ENCODE measurements at places on chromosomes 11 and 22. TPM values are rescaled to one million over a fixed set of nuclear protein-coding genes. Genes with fewer than 3 reads are reported as not detected.
A peak's percentile ranks its signal among the peaks of the same experiment; 100 is the strongest.

The ZC3H12C gene
- total RNA-seq, result 0.35 TPM

- H3K27me3 ChIP-seq, result no peaks in the 10 kb centered on the region
- H3K27ac ChIP-seq, result peak overlapping the region; percentile 97
- DNase-seq, result no peak
- H3K4me3 ChIP-seq, result peak overlapping the region; percentile 24
Measured at GRCh38 chr11:128480665-128481064, 106.7 kb downstream of the ETS1 start.

- H3K36me3 ChIP-seq, result peaks cover 22% of the 10 kb centered on the region
- H3K27me3 ChIP-seq, result no peaks in the 10 kb centered on the region
- H3K4me1 ChIP-seq, result peaks cover 19% of the 10 kb centered on the region
Measured at GRCh38 chr11:6717426-6717825, 34.3 kb upstream of the MRPL17 start.

DNA sequence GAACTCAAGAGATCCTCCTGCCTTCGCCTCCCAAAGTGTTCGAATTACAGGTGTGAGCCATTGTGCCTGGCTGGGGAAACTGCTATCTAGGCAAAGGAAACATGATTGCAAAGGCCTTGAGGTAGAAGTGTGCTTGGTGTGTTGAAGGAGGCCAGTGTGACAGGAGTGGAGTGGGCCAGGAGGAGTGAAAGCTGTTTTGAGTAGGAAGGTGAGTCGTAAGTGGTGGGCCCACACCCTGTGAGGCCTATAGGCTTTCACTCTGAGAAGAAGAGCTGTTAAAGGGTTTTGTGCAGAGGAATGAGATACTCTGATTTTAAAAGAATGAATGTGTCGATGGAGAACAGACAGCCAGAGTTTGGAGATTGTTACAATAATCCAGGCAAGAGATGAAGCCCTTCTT, 43.4 kb downstream of the WEE1 start:
- no peak overlapping the region for H3K4me3 ChIP-seq
- H3K36me3 ChIP-seq, result no peaks in the 10 kb centered on the region
- no peak for DNase-seq

DNA sequence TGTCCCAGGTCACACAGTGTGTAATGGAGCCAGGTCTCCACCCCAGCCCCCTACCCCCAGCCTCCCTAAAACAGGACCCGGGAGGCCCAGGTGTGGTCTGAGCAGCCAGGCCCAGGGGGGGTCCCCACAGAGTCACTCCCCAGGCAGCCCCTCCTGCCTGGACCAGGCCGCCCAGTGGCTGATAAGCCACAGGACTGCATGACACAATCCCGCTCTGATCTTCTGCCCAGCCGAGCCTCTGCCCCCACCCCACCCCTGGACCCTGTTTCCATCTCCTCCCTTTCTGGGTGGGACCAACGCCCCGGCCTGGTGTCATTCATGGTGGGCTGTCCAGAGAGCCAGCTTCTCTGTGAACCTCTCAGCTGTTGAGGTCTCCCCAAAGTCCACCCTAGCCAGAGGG, 7.8 kb upstream of the LIF start:
- H3K27ac ChIP-seq, result no peak overlapping the region
- H3K4me3 ChIP-seq, result no peak overlapping the region
- no peaks in the 10 kb centered on the region for H3K27me3 ChIP-seq

The SCGB1D2 gene
- not detected for total RNA-seq

DNA sequence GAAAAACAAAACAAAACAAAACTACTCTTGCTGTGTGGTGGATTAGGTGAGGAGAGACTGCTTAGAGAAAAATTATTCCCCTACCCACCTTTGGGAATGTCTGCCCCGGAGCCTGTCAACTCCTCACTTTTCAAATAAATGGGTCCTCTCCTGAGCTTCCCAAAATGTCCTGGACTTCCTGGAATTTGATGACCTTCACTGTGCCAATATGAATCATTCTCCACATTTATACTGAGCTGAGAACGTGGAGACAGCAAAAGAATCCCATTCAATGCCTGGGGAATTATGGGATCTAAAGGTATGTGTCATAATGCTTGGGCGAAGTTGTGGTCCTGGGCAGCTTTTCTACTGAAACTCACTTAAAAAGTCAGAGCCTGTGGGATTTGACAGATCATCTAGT, 136.8 kb downstream of the KIF18A start:
- no peak overlapping the region for H3K27ac ChIP-seq
- no peak for DNase-seq
- H3K4me1 ChIP-seq, result no peaks in the 10 kb centered on the region
- H3K36me3 ChIP-seq, result no peaks in the 10 kb centered on the region

GRCh38 chr11:131533998-131534397, 163.6 kb downstream of the NTM start:
- no peaks in the 10 kb centered on the region for H3K36me3 ChIP-seq
- H3K4me3 ChIP-seq, result no peak overlapping the region
- no peaks in the 10 kb centered on the region for H3K27me3 ChIP-seq

GRCh38 chr11:110367571-110367970, 62.2 kb upstream of the FDX1 start:
- no peak for DNase-seq
- no peaks in the 10 kb centered on the region for H3K4me1 ChIP-seq
- no peaks in the 10 kb centered on the region for H3K27me3 ChIP-seq
- no peak overlapping the region for H3K27ac ChIP-seq
- no peaks in the 10 kb centered on the region for H3K36me3 ChIP-seq

GRCh38 chr22:17239156-17239701, 20.0 kb upstream of the ADA2 start:
- H3K4me1 ChIP-seq, result no peaks in the 10 kb centered on the region
- no peak overlapping the region for H3K4me3 ChIP-seq
- DNase-seq, result no peak
- no peaks in the 10 kb centered on the region for H3K36me3 ChIP-seq
- H3K27me3 ChIP-seq, result no peaks in the 10 kb centered on the region

DNA sequence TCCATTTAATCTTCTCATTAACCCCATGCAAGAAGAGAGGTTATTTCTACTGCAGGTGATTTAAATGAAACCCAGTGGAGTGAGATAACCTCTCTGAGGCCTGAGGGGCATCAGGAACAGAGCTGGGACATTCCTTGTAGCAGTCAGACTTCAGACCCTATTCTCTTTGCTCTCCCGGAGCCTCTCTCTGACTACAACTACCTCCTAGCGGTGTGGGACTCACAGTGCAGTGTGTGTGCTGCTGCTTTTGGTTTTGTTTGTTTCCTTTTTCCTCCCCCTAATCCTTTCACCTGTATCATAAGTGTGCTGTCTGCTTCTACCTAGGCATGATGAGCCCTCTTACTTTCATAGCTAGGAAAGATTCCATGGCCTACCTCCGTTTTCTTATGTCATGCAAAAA, 769.6 kb downstream of the NTM start:
- no peak for DNase-seq
- H3K36me3 ChIP-seq, result no peaks in the 10 kb centered on the region
- H3K27ac ChIP-seq, result no peak overlapping the region
- H3K4me3 ChIP-seq, result no peak overlapping the region
- H3K4me1 ChIP-seq, result no peaks in the 10 kb centered on the region

The CDHR5 gene
- not detected for total RNA-seq

DNA sequence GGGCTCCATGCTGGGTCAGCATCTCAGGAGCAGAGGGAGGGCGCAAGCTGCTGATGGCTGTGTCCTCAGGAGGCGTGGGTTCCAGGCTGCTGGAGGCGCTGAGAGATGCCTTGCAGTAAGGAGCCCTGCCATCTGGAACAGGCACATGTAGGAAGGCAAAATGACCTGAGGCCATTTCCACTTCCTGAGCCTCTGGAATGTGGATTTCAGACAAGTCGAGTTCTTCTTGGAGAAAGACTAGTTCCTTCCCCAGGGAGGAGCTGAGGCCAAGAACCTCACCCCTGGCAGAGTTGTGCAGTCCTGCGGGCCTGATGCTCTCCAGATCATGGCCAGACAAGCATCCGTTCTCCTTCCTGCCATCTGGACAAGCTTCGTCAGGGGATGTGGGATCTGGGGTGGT, 19.3 kb downstream of the HPS4 start:
- H3K4me3 ChIP-seq, result no peak overlapping the region
- no peaks in the 10 kb centered on the region for H3K4me1 ChIP-seq
- H3K27me3 ChIP-seq, result no peaks in the 10 kb centered on the region
- H3K27ac ChIP-seq, result no peak overlapping the region
- no peak for DNase-seq

DNA sequence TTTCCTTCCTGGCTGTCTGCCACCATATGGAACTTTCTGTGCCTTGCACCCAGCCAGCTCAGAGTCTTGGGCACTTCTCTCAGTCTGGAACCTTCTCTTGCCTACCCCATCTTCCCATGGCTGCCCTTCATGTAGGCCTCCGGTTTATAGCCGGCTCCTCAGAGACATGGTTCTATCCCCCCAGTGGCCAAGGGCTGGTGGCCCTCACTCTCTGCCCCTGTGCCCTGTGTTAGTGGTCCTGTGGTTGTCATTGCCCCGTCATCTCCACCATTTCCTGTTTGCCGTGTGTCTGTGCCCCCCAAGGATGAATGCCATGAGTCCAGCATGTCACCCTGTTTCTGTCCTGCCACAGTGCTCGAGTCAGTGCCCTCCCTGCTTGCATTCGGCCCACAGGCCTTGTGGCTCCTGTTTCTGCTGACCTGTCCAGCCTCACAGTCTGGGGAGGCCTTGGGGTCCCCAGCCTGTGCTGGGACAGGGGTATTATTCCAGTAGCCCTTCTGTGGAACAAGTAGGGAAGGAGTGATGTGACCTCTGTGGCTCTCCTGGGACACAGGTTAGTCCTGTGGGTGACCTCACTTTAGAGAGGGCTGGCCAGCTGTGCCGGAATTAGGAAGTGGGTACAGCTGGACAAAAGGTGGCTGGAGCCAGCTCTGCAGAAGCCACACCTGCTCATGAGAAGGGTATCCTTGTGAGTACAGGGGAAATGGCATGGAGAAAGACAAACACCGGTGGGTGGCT, 30.7 kb downstream of the ST3GAL4 start:
- no peak for DNase-seq
- no peaks in the 10 kb centered on the region for H3K27me3 ChIP-seq
- no peak overlapping the region for H3K27ac ChIP-seq

GRCh38 chr11:130480711-130481140, 32.3 kb downstream of the ADAMTS15 start:
- no peak overlapping the region for H3K4me3 ChIP-seq
- DNase-seq, result no peak
- no peaks in the 10 kb centered on the region for H3K36me3 ChIP-seq
- H3K27me3 ChIP-seq, result no peaks in the 10 kb centered on the region
- H3K4me1 ChIP-seq, result no peaks in the 10 kb centered on the region
- H3K27ac ChIP-seq, result no peak overlapping the region

GRCh38 chr11:33891714-33892327, at the start of gene LMO2:
Gene LMO2, minus strand, starts transcription at chr11:33892076. Its CDS starts 22,360 bp downstream, at chr11:33869716.
- DNase-seq, result no peak
- H3K27me3 ChIP-seq, result no peaks in the 10 kb centered on the region
- no peak within 1 kb of the TSS for H3K4me3 ChIP-seq
- no peak within 1 kb of the TSS for H3K27ac ChIP-seq
- H3K36me3 ChIP-seq, result no peaks in the 10 kb centered on the region
- peaks cover 18% of the 10 kb centered on the region for H3K4me1 ChIP-seq

The LRRC56 gene
- 4.0 TPM for total RNA-seq

- H3K27me3 ChIP-seq, result no peaks in the 10 kb centered on the region
- H3K27ac ChIP-seq, result peak overlapping the region; percentile 100
- peak overlapping the region; percentile 14 for H3K4me3 ChIP-seq
Measured at GRCh38 chr22:31286360-31287255, 5.7 kb downstream of the PIK3IP1 start.

DNA sequence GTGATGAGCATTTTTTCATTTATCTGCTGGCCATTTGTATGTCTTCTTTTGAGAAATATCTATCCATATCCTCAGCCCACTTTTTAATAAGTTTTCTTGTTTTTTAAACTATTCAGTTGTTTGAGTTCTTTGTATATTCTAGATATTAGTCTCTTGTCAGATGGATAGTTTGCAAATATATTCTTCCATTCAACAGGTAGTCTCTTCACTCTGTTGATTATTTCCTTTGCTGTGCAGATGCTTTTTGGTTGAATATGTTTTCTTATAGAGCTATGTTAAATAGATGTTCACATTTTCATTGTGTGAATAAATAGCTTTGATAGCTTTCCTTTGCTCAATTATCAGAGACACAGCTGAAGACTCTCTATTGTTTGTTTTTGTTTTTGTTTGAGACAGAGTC, 68.2 kb upstream of the ALKBH3 start:
- H3K27me3 ChIP-seq, result no peaks in the 10 kb centered on the region
- no peak for DNase-seq
- no peak overlapping the region for H3K27ac ChIP-seq
- no peaks in the 10 kb centered on the region for H3K4me1 ChIP-seq
- peaks cover 3% of the 10 kb centered on the region for H3K36me3 ChIP-seq

DNA sequence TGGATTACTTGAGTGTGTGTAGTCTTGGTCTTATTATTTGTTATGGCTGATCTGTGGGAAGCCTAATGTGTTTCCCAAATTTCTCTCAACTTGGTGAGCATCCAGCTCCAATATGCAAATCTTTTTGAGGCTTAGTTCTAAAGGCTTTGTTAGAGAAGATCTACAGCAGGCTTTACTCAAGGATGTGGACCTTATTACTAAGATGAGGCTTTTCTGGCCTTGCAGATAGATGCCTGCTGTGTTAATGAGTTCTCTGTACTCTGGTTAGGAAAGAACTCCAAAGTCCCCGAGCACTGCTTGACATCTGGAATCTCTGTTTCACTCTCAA, 24.1 kb downstream of the MYEOV start:
- H3K4me1 ChIP-seq, result peaks cover 1% of the 10 kb centered on the region
- no peaks in the 10 kb centered on the region for H3K36me3 ChIP-seq
- H3K27ac ChIP-seq, result no peak overlapping the region
- H3K4me3 ChIP-seq, result no peak overlapping the region
- no peak for DNase-seq

GRCh38 chr11:76339221-76339620, 41.7 kb downstream of the THAP12 start:
- H3K4me1 ChIP-seq, result no peaks in the 10 kb centered on the region
- H3K27me3 ChIP-seq, result no peaks in the 10 kb centered on the region
- no peak overlapping the region for H3K27ac ChIP-seq
- no peak for DNase-seq
- H3K4me3 ChIP-seq, result no peak overlapping the region
- H3K36me3 ChIP-seq, result no peaks in the 10 kb centered on the region

GRCh38 chr11:94183251-94183885, 54.7 kb downstream of the PANX1 start:
- no peaks in the 10 kb centered on the region for H3K36me3 ChIP-seq
- DNase-seq, result no peak
- H3K4me1 ChIP-seq, result no peaks in the 10 kb centered on the region
- H3K27ac ChIP-seq, result no peak overlapping the region
- no peak overlapping the region for H3K4me3 ChIP-seq
- H3K27me3 ChIP-seq, result no peaks in the 10 kb centered on the region

The BDNF gene
- not detected for total RNA-seq

GRCh38 chr11:62399878-62400266, 19.0 kb upstream of the SCGB1A1 start:
- peaks cover 18% of the 10 kb centered on the region for H3K4me1 ChIP-seq
- H3K4me3 ChIP-seq, result no peak overlapping the region
- DNase-seq, result no peak
- H3K27me3 ChIP-seq, result no peaks in the 10 kb centered on the region

Measured in naive thymus-derived CD4-positive, alpha-beta T cell (primary cell).